Thoracic aorta (tissue), 2 donors: ENCODE measurements at places on chromosomes 1 and 21. TPM values are rescaled to one million over a fixed set of nuclear protein-coding genes. Genes with fewer than 3 reads are reported as not detected.

Gene ELF3
- 4.9 TPM for total RNA-seq

Gene SLC2A5
- 14.7 TPM for total RNA-seq

Gene ST6GALNAC5
- total RNA-seq, result 7.2 TPM

Gene DIRAS3
- 4.6 TPM for total RNA-seq

Gene CNTN2
- 0.68 TPM for total RNA-seq
